Stimulated activated CD8-positive, alpha-beta memory T cell treated with anti-CD3 and anti-CD28 coated beads, Interleukin-4, amount 100 ng/mL, for 4 hours (primary cell): ENCODE measurements at places on chromosomes 7 and 10.

- no peak for DNase-seq
Observed at GRCh38 chr7:83608716-83609115, 40.2 kb downstream of the SEMA3E start.

- DNase-seq: no peak
Observed at GRCh38 chr7:150787321-150788281, 12.6 kb downstream of the TMEM176B start.

DNA sequence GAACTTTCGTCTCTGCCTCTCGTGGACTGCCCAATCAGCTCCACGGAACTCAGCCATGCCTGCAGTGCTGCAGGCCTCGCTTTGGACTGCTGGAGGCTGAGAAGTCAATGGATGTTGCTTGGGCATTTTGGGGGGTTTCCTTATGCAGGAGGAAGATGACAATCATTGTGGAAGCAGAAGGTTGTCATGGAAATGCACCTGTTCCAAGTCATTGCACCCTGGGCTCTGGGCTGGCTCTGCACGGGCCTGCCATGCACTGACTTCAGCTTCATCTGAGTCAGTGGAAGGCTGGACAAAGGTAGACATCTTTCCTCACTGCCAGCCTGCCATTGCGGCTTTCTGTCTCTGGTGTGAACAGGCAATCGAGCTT, 217.3 kb downstream of the RPS24 start:
- DNase-seq: no peak

DNA sequence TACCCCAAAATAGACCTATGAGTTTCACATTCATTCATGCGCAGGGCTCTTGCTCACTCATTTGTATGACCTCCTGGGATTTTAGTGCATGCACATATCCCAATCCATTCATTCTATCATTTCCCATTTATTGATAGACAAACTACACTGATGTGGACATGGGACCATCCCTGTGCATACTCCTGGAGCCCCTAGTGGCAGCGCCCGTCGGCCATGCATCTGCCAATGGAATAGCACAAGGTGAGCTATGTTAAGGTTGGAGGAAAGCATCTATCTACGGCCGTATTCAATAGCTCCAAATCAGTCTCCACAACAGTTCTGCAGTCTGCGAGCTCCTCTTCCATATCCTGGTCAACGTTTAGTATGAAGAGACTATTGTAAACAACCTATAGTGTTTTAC, 31.7 kb upstream of the FIGNL1 start:
- DNase-seq: no peak

DNA sequence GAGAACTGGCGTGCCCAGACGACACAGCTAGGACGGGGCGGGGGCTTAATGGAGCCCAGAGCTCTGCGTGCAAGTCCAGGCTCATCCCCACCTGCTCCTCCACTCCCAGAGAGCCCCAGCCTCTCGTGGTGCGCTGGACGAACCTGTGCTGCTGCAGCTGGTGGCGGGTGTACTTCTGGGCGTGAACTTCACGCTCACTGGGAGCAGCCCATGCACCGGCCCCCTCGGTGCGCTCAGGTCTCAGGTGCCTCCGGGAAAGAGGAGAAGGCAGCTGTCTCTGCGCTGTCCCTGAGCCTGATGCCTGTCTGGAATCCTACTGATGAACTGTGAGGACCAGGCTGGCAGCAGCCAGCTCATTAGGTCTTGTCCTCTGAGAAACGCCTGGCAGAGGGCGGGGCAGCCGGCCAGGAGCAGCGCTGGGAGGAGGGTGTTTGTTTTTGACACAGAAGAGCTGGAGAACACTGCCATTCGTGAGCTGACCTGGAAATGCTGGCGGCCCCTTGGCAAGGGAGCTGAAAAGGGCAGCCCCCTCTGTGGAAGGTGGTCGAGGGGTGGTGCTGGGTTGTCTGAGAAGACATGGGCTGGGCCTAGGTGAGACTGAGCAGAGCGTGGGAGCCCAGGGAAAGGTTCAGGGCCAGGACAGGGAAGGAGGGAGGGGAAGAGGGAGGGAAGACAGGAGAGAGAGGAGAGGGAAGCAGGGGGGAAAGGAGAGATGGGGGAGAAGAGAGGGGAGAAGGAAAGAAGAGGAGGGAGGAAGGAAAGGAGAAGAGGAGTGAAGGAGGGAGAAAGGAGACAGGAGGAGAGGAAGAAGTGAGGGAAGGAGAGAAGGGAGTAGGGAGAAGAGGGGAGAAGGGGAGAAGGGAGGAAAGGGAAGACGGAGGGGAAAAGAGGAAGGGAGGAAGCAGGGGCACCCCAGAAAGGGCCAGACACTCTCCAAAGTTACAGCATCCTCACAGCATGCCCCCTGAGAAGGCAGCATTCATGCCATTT, 53.5 kb upstream of the TNS3 start:
- DNase-seq: no peak

GRCh38 chr7:157211690-157212089, 73.0 kb downstream of the UBE3C start:
- no peak for DNase-seq

GRCh38 chr7:37076668-37077067, 352.4 kb upstream of the AOAH start:
- no peak for DNase-seq

DNA sequence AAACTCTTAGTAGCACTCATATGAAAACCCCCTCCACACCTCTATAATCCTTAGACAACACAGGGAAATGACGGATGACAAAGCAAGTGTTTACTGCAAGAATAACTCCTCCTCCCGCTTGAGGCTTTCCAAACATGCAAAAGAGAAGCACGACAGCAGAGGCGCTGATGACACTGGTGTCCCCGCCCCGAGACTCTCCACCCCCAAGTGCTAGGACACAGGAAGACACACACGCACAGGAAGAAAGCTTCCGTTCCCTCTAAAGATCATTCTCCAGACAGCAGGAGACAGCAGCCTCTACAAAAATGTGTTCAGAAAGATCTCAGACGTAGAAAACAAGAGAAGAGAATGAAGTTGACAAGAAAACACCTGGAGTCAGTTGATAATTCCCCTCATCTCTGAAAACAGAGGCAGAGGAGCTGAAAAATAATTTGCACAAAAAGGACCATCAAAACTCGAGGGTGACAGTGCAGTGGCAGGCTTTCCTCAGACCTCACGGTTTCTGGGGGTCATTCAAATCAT, 90.2 kb downstream of the DLG5 start:
- peak; percentile 33 for DNase-seq

GRCh38 chr7:19448091-19448490, 260.7 kb downstream of the POLR1F start:
- DNase-seq: no peak

GRCh38 chr10:20986049-20986448, 88.9 kb upstream of the NEBL start:
- DNase-seq: no peak

- no peak for DNase-seq
Observed at GRCh38 chr7:50119815-50120637, 27.0 kb upstream of the ZPBP start.

GRCh38 chr7:132226046-132226956, 350.0 kb downstream of the PLXNA4 start:
- no peak for DNase-seq

DNA sequence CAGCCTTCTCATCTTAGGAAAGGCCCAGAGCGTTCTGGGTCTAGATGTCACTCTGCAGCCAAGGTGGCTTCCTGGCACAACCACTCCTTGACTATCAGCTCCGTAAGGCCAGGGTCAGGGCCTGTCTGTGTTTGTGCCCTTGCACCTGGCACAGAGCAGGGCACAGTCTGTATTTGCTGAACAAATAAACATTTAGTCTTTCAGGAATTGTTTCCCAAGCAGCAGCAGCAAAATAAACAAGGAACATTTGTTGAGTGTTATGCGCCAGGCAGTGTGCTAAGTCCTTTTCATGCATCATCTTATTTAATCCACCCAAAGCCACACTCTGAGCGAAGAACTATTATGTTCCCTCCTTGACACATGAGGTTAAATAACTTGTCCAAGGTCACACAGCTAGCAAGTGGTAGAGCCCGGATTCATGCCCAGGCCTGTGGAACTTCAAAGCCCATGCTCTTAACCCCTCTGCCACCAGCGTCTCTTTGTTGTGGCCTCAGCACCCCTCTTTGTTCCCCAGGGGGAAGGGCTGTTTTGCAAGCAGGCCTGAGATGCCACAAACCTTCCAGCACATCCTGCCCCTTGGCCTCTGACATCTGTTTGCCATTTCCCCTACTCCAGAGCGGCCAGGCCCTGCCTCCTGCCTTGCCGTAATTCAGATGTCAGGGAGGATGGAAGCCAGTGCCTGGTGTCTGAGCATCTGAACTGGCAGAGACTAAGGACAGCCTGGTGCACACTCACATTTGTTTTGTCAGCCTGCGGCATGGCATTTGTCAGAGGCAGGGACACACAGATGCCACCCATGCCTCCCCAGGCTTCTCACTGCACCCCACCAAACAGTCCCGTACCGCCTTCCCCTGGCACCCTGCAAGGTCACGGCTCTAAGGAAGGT, 325.8 kb upstream of the ZMIZ1 start:
- no peak for DNase-seq

GRCh38 chr7:922334-923107, 32.0 kb downstream of the ADAP1 start:
- DNase-seq: peak; percentile 55

- DNase-seq: no peak
Observed at GRCh38 chr7:79982141-79982770, 152.4 kb upstream of the GNAI1 start.

GRCh38 chr10:26890956-26891355, 30.2 kb upstream of the ABI1 start:
- no peak for DNase-seq

DNA sequence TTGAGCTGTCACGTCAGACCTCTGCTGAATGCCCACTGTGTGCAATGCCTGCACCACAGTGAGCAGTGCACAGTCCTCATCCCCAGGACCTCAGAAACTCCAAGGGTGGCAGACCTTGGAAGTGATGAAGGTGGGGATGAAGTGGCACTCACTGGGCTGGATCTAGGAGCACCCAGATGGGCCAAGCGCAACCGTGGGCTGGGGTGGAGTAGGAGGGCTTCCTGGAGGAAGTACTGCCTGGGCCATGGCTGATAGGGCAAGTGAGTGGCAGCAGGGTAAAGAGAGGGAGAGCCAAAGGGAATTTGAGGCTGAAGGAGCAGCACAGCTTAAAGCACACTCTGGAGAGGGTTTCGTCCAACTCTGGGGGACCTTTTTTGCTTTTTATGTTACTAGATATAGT, 52.3 kb downstream of the RBM20 start:
- DNase-seq: no peak

DNA sequence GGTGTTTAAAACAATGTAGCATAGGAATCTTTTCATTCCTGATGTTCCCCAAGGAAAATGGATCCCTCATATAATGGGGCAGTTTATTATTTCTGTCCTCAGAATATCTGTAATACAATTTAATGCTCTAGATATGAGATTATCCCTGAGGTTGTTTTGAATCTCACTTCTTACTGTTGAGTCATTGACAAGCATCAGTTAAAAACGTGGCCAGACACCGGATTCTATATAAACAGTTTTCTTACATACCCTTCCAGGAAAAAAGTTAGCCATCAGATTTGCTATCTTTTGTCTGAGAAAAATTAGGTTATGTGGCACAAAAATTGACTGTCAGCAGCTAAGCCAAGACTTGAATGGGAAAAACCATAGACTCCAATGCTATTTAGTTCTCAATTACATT, 539.8 kb upstream of the CELF2 start:
- no peak for DNase-seq

- no peak for DNase-seq
Observed at GRCh38 chr7:20329389-20330238, 1.1 kb upstream of the ITGB8 start.

DNA sequence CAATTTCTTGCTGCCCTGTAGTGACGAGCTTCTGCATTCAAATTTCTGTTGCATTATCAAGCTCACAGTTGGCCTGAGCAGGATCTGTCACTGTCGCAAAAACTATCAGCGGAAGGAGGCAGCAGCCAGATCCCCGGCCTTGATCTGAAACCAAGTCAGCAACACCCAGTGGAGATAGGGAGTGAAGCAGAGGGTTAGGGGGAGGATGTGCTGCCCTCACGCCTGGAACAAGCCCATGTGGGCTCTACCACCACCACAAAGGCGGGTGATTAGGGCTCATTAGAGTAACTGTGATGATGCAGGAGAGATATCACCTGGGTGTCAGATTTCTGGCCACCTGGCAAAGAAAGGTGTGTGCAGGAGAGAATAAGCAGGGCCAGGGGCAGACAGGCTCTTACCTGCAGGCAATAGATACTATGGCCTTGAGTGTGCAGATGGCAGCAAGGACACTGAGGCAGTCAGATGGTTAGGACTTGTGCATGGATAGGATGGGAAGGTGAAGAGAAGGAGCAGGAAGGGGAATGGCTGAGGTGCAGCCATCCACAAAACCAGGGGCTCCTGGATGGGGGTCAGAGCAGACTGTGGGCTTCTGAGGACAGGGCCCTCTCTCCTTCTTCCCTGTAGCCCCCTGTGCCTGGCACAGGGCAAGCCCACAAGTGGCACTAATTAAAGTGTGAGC, 417.3 kb downstream of the RPS24 start:
- DNase-seq: no peak

- no peak for DNase-seq
Observed at GRCh38 chr10:127881262-127881661, 11.5 kb downstream of the CLRN3 start.

DNA sequence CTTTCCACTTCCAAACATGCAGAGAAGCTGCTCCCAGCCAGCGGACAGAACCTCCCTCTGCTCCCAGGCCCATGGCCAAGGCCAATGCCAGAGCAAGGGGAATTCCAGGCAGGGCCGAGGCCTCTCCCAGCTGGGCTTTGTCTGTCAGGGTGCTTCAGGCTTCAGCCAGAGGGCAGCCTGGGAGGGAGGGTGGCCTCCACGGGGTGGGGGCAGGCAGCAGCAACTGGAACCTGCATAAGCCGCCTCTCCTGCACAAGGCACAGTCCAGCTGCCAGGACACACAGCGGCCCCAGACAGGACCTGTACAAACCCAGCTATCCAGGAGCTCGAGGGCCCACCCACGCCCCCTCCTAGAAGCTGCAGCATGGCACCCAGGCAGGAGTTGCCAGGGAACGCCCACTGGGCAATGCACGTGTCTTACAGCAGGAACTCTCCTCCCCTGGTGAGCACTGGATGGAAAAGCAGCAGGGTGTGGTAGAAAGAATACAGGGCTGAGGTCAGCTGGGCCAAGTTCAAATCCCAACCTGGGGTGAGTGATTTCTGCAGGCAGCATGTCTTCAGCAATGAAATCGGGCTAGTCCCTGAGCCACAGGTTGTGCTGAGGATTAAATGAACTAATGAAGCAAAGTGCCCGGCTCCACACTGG, 7.6 kb downstream of the FAM53B start:
- no peak for DNase-seq

DNA sequence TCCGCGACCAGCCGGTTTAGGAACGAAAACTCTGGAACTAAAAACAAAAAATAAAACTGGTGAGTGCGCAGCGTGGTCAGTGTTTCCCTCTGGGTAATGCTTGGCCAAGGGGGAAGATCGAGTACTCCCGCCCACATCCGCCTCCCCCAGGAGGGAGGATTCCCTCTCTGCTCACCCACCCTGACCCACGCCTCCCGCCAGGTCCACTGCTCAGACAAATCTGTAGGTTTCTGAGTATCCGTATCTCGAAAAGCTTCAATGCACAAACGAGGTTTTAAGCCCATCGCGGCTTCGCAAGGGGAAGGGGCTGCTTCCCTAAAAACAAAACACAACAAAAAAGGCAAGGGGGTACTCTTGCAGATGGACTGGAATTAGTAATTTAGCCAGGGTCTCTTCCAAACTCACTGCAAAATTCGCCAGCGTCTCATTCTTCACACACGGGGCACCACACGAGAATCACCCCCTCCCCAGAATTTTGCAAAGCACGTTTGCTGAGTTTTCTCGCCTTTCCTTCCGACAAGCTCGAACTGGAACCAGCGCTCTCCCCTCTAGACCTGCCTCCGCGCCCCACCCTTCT, 75.2 kb downstream of the INSIG1 start:
- no peak for DNase-seq

GRCh38 chr7:69687739-69688433, 89.6 kb downstream of the AUTS2 start:
- no peak for DNase-seq
